ENCODE measurements at places on chromosomes 12 and 14.

DNA sequence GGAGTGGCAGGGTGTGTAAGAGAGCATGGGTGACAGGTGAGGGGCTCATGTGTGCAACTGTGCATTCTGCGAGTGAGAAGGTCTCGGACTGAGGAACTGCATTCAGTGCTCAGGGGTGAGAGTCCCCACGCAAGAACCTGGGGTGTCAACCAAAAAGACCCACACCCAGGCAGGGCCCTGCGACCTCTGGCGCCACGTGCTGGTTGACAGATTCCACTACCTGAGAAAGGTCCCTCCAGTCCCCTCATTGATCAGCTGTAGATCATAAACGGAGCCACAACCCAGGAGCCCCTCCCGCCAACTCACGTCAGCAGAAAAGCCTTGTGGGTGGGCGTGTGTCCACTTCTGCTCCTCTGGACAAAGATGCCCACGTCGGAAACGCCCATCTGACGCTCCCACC is 98.7 kb downstream of the ASCL4 start:
- no peak for DNase-seq

DNA sequence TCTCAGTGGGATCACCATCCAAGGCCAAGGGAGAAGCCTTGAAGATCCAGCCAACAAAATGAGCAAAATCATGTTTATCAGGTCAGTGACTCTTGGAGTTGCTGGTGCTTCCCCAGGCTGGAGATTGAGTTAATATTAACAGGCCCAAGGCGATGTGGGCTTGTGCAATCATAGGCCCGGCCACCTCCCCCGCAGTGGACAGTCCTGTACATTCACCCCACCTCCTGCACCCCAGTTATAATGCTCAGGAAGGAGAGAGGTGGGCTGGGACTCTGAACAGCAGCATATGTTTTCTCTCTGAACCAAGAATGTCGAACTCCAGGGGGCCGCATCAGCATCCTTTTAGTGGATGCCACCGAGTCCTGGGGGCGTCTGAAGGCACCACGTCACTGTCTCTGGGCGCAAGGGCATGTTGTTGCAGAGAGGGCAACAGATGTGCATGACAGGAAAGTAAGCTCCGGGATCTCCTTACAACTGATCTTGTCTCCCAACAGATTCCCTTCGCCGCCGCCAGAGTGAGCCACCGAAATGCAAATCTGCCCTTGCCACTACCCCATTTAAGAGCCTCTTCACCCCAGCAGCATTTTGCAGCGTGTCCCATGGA is 32.2 kb upstream of the SERPINA6 start:
- no peak for DNase-seq

- DNase-seq, result no peak
These were observed 581.9 kb downstream of the VRK1 start for GRCh38 chr14:97379091-97379531.

DNA sequence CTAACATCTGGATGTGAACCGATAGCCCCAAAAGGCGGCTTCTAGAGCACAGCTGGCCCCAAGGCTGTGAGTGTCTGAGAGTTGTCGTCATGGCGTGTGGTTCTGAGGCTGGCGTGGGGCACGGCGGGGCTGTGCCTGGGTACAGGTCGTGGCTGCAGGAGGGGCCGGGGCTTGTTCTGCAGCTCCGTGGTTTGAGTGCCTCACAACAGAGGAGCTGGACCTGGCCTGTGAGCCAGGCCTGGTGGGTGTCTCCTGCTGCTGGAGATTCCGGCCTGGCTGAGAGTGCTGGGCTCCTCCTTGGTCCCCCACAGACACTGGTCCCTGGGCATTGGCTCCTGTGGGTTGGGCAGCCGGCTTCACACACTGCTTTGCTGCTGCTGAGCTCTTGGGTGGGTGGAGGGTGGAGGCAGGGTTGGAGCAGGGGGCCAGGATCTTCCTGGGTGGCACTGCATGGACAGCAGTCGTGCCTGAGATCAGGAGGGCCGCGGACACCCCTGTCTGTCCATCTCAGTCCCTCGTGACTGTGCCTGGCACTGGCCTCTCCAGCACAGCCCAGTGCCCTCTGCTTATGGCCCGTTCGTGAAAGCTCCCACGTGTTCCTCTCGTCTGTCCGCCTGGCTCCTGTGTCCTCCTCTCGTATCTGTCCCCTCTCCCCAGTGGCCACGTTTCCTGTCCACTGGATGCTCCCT is 31.8 kb upstream of the TEX22 start:
- no peak for DNase-seq

DNA sequence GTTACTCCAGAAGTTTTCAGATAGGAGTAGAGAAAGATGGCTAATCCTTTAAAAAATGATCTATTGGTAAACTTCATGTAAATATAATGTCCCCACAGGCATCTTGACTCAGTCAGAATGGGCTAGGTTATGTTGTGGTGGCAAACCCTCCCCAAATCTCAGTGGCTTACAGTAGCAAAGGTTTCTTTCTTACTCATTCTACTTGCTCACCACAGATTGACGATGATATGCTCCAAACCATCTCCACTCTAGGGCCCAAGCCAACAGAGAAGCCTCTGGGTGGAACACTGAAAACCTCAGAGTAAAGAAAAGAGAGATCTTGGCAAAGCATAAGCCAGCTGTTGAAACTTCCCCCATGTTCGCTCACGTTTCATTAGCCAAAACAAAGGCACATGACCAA is 146.4 kb downstream of the EMP1 start:
- no peak for DNase-seq

DNA sequence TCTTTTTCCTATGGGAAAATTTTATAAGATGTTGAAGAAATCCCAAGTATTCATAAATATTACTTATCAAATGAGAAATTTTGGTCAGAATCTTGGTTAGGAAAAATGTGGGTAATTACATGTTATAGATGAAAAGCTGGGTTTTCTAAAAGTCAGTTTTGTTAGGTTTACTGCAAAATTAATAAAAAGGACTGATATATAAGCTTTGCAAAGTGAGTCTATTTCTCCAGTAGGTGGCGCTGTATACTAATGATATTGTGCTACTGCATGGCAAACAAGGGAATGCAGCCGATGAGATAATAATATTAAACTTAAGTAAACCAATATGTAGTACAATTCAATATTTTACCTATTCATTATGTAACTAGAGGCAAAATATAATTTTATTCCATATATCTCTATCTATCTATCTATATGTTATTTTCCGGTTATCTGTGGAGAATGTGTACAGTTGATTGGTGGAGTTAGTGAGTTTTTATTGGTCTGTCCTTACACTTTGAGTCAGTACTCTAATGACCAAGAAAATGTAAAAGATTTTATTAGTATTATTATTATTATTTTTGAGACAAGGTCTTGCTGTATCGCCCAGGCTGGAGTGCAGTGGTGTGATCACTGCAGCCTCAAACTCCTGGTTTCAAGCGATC is 32.9 kb downstream of the MIPOL1 start:
- DNase-seq, result peak; percentile 71

GRCh38 chr12:132150780-132151144 is 6.5 kb downstream of the NOC4L start:
- DNase-seq, result no peak

GRCh38 chr12:8145754-8146441 is 10.9 kb upstream of the ZNF705A start:
- no peak for DNase-seq

GRCh38 chr14:91399868-91400640 is 17.6 kb downstream of the CCDC88C start:
- DNase-seq, result no peak

DNA sequence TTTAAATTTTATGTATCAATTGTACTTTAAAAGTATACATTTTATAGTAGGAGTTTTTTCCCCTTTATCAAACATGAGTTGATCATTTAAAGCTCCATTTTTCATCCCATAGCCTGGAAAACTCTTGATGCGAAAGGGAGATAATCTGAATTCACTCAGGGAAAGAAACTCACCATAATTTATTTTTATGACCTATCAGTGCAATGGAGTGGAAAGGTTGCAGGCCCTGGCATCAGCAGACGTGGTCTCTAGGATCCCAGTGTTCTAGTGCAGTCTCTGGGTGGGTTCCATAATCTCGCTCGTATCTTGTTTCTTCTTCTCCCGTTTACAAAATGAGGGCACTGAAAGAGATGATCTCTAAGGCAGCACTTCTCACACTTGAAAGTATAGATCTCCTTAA is 85.0 kb downstream of the PTGER2 start:
- no peak for DNase-seq

- DNase-seq, result no peak
These were observed 604 bp downstream of the HCFC2 start for GRCh38 chr12:104064842-104065427.

- DNase-seq, result peak; percentile 25
These were observed 44.2 kb upstream of the MMP17 start for GRCh38 chr12:131783915-131784541.

DNA sequence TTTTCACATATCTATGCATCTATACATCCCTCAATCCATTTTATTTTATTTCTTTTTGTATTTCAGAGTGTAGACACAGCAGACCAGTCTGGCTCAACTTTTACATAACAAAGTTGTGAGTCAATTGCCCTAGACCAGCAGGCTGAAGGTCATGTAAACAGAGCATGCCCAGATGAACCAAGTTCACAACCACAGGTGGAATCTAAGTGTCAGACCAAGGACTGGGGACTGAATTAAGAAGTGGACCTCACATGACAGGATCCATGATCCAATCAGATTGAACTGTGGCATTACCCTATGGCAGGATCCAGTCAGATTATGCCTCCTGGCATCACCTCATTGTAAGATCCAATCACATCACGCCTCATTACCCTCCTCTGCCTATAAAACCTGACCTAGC is 455.8 kb downstream of the SOX5 start:
- no peak for DNase-seq

DNA sequence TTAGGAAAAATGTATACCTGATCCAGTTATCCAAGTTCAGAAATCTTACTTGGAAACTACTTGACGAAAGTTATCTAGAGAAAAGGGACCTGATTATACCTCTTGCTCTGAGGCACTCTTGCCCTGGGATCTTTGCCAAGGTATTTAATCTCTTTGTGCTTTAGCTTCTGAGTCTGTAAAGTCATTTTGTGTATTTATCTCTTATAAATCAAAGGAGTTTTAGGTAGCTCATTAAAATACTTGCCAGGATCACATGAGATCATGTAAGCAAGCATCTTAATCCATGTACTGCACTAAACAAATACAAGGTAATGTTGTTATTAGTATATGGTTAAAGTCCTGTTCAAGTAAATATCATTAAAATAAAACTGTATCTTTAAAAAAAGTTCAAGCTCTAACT is 147.5 kb downstream of the IPO8 start:
- no peak for DNase-seq

- no peak for DNase-seq
These were observed 15.8 kb upstream of the STAB2 start for GRCh38 chr12:103571286-103571685.

- DNase-seq, result no peak
These were observed 74.4 kb downstream of the ARMH4 start for GRCh38 chr14:58077621-58078020.
